ENCODE measurements at places on chromosomes 1 and 21.

- peak; percentile 56 for DNase-seq
Measured at GRCh38 chr1:211013346-211014240, 120.4 kb downstream of the KCNH1 start.

- DNase-seq: peak; percentile 78
Measured at GRCh38 chr1:218473522-218473921, 128.4 kb downstream of the TGFB2 start.

DNA sequence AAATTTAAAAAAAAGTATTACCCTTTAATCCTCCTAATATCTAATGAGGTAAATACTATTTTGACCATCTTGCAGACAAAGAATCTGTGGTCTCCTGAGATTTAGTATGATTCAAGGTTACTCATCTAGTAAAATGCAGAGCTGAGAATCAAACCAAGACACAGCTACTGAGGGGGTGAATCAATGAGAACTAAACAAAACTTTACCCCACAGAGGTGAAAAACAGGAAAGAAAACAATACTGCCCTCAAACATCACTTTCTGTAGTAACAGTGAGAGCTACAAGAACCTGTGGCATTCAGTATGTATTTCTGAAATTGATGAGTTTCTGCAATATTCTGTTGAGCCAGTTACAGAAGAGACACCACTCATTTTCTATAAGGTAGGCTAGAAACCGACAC, 85.1 kb downstream of the JAK1 start:
- peak; percentile 61 for DNase-seq

GRCh38 chr1:1259951-1260600, 13.6 kb upstream of the C1QTNF12 start:
- no peak for DNase-seq

DNA sequence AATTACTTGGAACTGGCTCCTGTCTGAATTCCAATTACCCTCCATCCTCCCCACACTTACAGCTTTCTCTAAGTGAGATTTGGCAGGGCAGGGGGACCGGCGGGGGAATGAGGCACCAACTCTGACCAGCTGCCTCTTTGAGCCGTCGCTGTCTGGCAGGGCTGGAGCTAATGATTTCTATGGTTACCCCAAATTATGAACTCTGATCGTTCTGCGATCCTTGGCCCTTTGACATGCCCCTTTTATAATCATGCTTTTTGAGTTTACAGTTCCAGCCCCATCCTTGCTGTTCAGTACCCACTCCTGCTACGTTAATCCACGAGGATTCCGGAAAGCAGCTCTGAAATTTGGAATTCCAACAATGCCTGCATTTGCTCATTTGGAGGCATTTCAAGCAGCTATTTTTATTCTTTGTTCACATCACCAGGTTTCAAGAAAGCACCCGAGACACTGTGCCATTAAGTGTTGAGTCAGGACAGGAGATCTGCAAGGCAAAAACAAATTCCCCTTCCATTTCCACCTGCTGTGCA, 54.6 kb upstream of the LBR start:
- DNase-seq: peak; percentile 40

GRCh38 chr1:115666702-115667101, 24.9 kb downstream of the VANGL1 start:
- DNase-seq: no peak

- DNase-seq: no peak
Measured at GRCh38 chr1:145868232-145868631, 9.4 kb upstream of the PIAS3 start.

DNA sequence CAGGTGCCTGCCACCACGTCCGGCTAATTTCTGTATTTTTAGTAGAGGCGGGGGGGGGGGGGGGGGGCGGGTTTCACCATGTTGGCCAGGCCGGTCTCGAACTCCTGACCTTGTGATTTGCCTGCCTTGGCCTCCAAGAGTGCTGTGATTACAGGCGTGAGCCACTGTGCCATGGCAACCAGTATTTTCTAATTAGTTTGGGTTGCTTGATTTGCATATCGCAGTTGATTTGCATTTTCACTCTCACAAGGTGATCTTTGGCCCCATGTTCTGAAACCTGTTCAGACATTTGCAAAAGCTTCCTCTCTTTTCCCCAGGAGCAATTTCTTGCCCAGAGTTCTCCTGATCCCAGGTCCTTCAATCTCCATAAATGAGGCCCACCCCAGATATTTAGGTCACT, 1.7 kb downstream of the TOR3A start:
- DNase-seq: no peak

- DNase-seq: no peak
Measured at GRCh38 chr1:171916315-171916771, 75.0 kb downstream of the DNM3 start.

DNA sequence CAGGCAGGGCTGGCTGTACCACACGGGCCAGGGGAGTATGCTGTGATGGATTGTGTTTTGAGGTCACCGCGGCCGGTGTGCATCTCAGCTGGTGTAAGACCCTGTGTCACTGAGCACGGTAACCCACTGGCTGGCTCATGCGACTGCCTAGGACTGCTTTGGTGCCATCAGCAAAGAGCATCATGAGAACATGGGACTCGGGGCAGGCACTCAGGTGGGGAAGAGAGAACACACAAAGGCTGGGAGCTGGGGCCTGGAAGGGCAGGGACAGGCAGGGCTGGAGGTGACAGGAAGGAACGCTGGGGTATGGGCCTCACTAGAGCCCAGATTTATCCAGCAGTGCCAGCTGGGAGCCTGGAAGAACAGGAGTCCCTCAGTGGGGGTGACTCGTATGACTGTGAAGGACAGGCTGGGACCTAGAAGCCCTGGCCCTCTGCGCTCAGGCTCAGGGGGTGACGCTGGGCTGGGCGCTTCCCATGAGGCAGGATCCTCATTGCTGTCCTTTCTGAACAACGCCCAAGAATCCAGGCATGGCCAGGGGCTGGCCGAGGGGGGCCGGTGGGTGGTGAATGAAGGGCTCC, 210.4 kb upstream of the VAMP3 start:
- no peak for DNase-seq

GRCh38 chr1:228333739-228334115, 72.9 kb downstream of the TRIM11 start:
- DNase-seq: no peak

DNA sequence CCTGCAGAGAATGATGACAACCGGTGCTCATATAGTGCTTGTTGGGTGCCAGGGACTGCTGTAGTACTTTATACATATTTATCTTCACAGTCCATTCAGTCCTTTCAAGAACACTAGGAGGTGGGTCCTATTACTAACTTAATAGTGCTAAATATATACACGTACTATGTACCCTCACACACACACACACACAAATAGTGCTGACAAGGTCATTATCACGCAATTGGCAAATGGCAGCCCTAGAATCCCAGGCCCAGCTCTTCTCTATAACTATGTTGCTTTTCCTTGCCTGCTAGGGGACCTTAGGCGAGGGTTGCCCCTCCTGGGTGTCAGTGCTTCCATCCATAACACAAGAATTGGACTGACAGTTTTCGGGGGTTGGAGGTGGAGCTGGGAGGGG, 33.5 kb downstream of the TNFRSF8 start:
- no peak for DNase-seq

- no peak for DNase-seq
Measured at GRCh38 chr1:80424249-80424648, 1376.5 kb upstream of the ADGRL2 start.

GRCh38 chr1:173469656-173470055, 7.5 kb upstream of the PRDX6 start:
- DNase-seq: no peak

GRCh38 chr21:45992301-45993209, 11.0 kb downstream of the COL6A1 start:
- no peak for DNase-seq

DNA sequence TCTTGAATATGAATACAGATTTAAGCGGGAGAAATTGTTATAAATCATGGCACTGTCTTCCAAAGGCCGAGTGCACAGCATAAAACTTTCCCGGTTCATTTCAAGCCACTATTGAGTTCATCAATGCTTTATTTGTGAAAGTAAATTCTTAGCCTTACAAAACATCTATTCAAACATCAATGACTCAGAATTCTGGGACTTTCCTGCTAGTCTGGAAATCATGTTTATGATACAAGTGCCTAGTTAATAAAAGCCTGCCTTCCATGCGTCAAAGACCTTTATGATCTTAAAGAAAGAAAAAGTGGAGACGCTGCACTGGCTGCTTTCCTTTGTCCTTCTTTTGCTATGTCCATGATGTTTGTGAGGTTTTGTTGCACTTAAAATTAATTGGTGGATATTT, 137.7 kb downstream of the SETD4 start:
- no peak for DNase-seq

- DNase-seq: no peak
Measured at GRCh38 chr1:226628612-226629155, 80.1 kb downstream of the STUM start.
